ENCODE measurements at places on chromosomes 2 and 18.

GRCh38 chr2:127455566-127456493 lies 37.6 kb downstream of the PROC start:
- peak; percentile 27 for DNase-seq

GRCh38 chr2:9394816-9395215 lies 28.5 kb downstream of the ITGB1BP1 start:
- DNase-seq, result no peak

DNA sequence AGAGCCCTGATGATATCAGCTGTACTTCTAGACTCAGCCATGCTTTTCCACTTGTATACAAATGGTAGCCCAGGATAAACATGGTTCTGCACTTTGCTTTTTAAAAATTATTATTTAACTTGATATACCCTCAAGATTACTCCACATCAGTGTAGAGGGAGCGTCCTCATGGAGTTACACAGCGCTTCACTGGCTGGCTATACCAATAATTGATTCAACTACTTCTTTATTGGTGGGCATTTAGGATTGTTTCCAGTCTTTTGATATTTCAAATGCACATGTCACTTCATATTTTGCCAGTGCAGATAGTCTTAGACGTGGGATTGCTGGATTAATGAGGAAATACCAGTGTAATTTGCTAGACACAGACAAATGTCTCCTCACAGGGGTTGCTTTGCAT lies 10.8 kb upstream of the NEDD4L start:
- no peak for DNase-seq

- DNase-seq, result no peak
These were observed 106.9 kb downstream of the OSR1 start for GRCh38 chr2:19251554-19251953.

GRCh38 chr18:58243401-58243800 lies 199.4 kb downstream of the NEDD4L start:
- no peak for DNase-seq

Measured in WTC11 (cell line).